ENCODE measurements at places on chromosomes 4 and X. TPM values are rescaled to one million over a fixed set of nuclear protein-coding genes. Genes with fewer than 3 reads are reported as not detected.

ERAS gene
- total RNA-seq = not detected

SCRG1 gene
- not detected for total RNA-seq

FGF5 gene
- 1.1 TPM for total RNA-seq

CPLX1 gene
- 0.28 TPM for total RNA-seq

IL9R gene
- not detected for total RNA-seq

Data from airway epithelial cell (primary cell).